ENCODE measurements at places on chromosomes 7 and 10. TPM values are rescaled to one million over a fixed set of nuclear protein-coding genes. Genes with fewer than 3 reads are reported as not detected.

Gene ANKRD7
- 0.34 TPM for polyA plus RNA-seq

DNA sequence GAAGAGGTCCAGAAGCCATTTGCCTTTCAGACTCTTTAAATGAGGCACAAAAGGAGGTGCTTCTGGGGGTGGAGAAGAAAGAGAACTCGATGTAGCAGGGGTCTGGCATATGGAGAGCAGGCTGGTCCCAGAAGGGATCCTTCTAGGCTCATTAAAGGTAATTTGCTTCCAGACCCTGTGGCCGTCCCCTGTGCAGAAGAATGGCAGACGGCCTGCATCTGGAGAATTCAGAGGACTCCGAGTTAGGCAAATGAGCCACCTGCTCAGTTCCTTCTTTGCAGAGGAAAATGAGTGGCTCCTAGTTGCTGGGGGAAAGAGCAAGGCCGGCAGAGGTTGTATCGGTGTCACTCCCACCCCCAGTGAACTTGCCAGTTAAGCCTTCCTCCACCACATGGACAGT, 73.8 kb upstream of the FAM180A start:
- no peak overlapping the region for H3K4me3 ChIP-seq
- DNase-seq: no peak
- H3K27me3 ChIP-seq: no peaks in the 10 kb centered on the region

- H3K36me3 ChIP-seq: no peaks in the 10 kb centered on the region
- peak; percentile 88 for DNase-seq
- no peaks in the 10 kb centered on the region for H3K27me3 ChIP-seq
- no peak overlapping the region for H3K4me3 ChIP-seq
Observed at GRCh38 chr10:103793920-103794883, 61.2 kb downstream of the SH3PXD2A start.

DNA sequence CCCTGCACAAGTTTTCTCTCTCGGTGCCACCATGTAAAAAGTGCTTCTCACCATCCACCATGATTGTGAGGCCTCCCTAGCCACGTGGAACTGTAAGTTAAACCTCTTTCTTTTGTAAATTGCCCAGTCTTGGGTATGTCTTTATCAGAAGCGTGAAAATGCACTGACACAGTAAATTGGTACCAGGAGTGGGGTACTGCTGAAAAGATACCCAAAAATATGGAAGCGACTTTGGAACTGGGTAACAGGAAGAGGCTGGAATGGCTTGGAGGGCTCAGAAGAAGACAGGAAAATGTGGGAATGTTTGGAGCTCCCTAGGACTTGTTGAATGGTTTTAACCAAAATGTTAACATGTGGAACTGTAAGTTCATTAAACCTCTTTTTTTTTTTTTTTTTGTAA, 15.6 kb upstream of the SLC13A1 start:
- H3K4me3 ChIP-seq: no peak overlapping the region
- H3K27me3 ChIP-seq: no peaks in the 10 kb centered on the region
- DNase-seq: no peak
- no peaks in the 10 kb centered on the region for H3K36me3 ChIP-seq
- H3K27ac ChIP-seq: no peak overlapping the region

DNA sequence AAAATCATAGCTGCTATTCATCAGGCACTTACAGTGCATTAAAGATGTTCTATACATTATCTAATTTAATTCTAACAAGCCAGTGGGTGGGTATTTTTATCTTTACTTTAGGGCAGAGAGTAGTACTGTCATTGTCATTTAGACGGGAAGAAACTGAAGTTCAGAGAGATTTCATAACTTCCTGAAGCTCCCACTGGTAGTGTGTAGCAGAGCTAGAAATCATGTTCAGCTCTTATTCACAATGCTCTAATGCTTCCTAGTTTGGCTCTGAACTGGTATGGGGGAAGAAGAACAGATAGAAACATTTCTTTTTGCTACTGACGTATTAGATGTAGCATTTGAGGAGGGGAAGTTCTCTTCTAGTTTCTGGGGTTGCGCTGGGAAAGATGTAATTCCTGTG, 116.7 kb downstream of the CYP26A1 start:
- no peak overlapping the region for H3K27ac ChIP-seq
- H3K4me3 ChIP-seq: no peak overlapping the region
- H3K36me3 ChIP-seq: no peaks in the 10 kb centered on the region
- DNase-seq: no peak

GRCh38 chr7:130875901-130876300, 141.9 kb upstream of the KLF14 start:
- H3K27me3 ChIP-seq: no peaks in the 10 kb centered on the region
- no peak overlapping the region for H3K4me3 ChIP-seq
- no peaks in the 10 kb centered on the region for H3K4me1 ChIP-seq
- no peak overlapping the region for H3K27ac ChIP-seq
- DNase-seq: no peak

GRCh38 chr10:124719213-124719851, 24.8 kb downstream of the FAM53B start:
- DNase-seq: no peak
- H3K4me3 ChIP-seq: no peak overlapping the region
- H3K27ac ChIP-seq: no peak overlapping the region
- peaks cover 16% of the 10 kb centered on the region for H3K4me1 ChIP-seq
- H3K27me3 ChIP-seq: no peaks in the 10 kb centered on the region

DNA sequence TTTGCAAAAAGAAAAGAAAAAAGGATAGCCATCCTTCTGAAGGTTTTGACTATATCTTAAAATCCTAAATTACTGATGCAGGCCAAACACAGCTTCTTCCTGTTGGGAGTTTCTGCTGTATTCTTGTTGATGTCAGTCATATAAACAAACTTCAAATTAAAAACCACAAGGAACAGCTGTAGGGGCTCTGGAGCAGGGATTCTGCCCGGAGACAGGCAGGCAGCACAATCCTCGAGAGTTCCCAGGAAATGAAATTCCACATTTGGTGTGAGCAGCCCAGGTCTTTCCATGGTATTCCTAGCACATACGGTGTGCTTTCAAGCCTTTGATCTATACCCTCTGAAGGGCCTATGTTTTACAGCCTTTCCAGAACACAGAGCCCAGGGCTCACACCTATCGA, 43.2 kb downstream of the INSYN2A start:
- H3K27me3 ChIP-seq: no peaks in the 10 kb centered on the region
- no peak for DNase-seq

Gene OPN4
- polyA plus RNA-seq: not detected
